Omental fat pad (tissue), 4 donors: ENCODE measurements at places on chromosomes 11 and 22.

DNA sequence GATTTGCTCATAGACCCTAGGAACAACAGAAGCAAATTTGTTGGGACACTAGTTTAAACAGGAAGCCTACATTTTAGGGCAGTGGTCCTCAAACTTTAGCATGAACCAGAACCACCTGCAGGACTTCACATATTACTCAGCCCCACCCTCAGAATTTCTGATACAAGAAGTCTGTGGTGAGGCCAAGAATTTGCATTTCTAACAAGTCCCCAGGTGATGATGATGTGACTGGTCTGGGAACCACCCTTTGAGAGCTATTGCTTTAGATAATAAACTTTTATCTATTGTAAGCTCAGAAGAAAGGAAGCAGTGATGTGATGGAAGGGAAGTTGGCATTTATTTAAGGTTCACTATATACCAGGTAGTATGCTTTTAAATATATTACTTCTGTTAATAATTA is 194.0 kb downstream of the FAM181B start:
- DNase-seq = no peak

- no peak for DNase-seq
Measured at GRCh38 chr11:76654298-76654851, 16.2 kb downstream of the LRRC32 start.

GRCh38 chr11:12066056-12066798 is 44.2 kb upstream of the MICAL2 start:
- no peak for DNase-seq

GRCh38 chr22:36226189-36226588 is 13.1 kb downstream of the APOL2 start:
- no peak for DNase-seq

DNA sequence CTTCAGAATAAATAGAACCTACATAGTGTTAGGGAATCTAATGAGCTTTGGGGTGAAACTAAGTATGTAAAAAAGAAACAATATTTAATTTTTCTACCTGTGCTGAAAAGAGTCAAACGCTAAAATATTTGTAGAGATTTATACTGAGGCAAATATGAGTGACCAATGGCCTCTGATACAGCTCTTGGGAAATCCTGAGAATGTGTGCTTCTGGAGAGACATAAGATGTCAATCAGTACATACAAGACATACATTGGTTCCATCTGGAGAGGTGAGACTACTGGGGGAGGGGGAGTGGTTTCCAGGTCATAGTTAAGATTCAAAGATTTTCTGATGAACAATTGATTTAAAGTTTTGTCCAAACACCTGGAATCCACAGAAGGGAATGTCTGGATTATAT is 970 bp downstream of the ASRGL1 start:
- no peak for DNase-seq

DNA sequence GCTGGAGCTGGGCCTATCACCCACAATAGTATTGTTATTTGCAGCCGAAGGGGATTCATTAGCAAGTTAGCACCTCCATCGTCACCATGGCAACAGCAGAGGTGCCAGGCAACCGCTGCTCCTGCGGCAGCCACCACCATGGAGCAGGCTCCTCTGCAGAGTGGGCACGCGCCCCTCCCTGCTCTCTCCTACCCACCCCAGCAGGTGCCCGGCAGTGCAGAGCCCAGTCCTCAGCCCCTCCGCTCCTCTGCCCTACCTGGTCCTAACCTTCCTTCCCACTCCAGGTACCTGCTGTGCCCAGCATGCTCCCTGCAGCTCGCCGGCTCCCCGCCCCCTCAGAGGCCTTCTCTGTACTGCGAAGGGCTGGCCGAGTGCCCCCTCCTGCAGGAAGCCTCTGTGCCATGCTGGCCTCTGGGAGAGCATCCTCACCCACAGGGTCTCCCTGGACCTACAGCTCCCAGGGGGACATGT is 3.6 kb downstream of the DUSP8 start:
- no peak for DNase-seq

- no peak for DNase-seq
Measured at GRCh38 chr22:49909476-49910205, 8.6 kb downstream of the ALG12 start.

GRCh38 chr11:83284501-83285150 is 1.5 kb downstream of the CCDC90B start:
- DNase-seq = no peak

- DNase-seq = no peak
Measured at GRCh38 chr11:1706634-1707400, 9.8 kb downstream of the KRTAP5-6 start.

- DNase-seq = peak; percentile 5
Measured at GRCh38 chr11:2489083-2489482, 44.3 kb downstream of the KCNQ1 start.

DNA sequence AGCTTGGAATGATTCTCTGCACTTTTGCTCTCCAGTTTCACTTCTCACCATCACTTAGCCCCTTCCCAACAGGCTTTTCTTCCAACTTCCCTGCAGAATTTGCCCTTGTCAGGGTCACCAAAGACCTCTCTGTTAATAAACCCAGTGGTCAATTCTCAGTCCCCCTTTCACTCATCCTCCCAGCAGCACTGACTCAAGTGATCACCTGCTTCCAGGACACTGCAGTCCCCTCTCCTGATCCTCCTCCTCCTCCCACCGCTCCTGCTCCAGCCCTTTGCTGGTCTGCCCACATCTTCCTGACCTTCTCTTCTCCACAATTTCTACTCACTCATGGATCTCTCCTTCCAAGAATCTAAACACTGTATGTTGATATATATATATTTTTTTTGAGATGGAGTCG is 57.9 kb downstream of the SHISAL1 start:
- no peak for DNase-seq

DNA sequence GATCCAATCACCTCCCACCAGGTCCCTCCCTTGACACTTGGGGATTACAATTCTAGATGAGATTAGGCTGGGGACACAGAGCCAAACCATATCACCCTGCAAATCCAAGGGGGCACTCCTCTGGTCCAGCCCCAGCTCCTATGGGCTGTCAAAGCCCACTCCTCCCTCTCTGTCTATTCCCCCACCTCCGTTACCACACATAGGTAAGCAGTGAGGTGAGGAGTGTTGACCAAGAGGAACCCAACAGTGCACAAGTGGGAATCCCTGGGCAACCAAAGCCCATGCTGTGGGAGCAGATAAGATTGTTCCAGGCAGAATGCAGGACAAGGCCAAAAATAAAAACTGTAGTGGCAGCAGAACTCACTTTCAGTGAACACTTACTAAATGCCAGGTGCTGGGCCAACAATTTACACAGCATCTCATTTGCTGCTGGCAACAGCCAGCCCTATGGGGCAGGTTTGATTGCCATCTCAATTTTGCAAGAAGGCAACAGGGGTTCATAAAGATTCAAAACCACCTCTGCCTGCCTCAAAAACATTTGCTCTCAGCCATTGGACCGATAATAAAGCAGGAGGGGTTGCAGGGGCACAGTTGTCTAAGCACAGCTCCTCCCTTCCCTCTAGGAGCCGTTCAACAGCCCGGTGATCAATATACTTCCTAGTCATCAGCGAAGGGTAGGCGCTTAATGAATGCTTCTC is 8.9 kb downstream of the SDF2L1 start:
- no peak for DNase-seq

GRCh38 chr11:64694821-64695365 is 28.1 kb downstream of the NRXN2 start:
- no peak for DNase-seq

DNA sequence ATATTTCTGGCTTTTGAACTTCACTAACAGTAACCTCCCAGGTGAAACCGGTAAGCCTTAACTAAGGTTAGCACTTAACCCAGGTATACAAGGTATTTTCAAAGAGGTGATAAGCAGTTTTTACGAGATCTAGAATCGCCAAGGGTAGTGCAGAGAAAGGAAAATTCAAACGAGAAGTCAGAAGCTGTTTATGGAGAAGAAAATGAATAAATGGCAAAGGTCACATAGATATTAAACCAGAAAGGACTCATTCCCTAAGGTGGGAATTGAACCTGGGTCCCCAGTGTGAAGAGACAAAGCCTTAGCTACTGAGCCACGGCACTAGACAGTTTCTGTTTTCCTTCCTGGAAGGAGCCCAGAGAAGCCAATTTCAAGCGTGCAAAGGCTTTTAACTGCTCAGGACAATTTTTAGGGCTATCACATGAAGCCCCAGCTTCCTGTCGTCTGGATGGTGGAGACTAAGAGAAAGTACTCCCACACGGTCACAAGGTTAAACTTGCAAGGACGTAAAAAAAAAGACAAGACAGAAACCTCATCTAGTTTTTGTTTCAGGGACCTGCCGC is 5.7 kb upstream of the C1QTNF6 start:
- DNase-seq = no peak

GRCh38 chr11:71062199-71062598 is 190.2 kb downstream of the SHANK2 start:
- no peak for DNase-seq

- DNase-seq = no peak
Measured at GRCh38 chr22:44707752-44708151, 5.7 kb downstream of the PRR5 start.

DNA sequence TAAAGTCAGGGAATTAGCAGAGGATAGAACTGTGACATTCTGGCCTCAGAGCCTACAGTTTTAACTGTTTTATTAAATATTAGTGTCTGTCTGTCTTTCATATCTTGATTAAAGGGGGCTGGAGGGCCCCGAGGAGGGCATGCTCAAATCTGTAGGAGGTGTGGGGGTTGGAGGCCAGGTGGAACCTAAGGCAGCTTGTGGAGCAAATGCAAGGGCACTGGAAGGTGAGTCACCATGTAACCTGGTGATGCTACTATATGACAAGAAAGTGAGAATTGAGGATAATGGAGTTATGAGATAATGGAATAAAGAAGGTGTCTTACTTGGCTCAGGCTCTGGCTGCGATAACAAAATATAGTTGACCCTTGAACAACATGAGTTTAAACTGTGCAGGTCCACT is 27.3 kb upstream of the TMEM86A start:
- DNase-seq = no peak
